ENCODE measurements at places on chromosomes 11 and 22.

GRCh38 chr11:110184456-110184855 is 91.3 kb downstream of the ZC3H12C start:
- DNase-seq = no peak

DNA sequence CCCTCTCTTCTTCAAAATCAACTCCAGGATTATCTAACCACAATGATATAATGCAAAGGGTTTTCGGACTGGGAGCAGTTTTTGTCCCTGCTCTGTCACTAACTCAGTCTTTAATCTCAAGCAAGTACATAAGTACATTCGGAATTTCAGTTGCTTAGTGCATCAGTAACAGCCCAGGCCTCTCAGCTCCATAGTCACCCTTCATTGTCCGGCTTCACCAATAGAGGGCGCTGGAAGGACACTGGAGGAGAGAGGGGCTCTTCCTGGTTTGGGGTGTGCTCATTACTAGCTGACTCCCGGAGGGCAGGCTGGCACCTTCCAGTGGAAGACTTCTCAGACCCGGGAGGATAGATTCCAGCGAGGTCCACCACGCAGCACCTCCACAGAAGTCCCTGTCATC is 90.4 kb upstream of the PDGFD start:
- peak; percentile 93 for DNase-seq

DNA sequence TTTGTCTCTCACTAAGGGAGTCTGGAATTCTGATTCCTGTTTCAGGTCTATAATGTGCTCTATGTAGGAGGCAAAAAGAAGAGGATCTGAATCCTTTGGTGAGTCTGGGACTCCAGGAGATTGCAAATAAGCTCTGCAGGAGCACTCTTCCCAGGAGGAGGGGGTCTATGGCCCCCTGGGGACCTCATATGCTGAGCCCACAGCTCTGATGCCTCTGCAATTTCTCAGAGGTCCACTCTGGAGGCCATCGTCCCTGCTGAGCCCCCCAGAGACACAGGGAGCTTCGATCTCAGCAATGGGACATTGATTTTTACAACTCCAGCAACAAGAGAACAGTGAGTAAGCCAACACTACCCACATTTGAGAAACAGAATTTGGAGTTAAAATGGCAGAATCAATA is 20.2 kb upstream of the NRGN start:
- DNase-seq = no peak

DNA sequence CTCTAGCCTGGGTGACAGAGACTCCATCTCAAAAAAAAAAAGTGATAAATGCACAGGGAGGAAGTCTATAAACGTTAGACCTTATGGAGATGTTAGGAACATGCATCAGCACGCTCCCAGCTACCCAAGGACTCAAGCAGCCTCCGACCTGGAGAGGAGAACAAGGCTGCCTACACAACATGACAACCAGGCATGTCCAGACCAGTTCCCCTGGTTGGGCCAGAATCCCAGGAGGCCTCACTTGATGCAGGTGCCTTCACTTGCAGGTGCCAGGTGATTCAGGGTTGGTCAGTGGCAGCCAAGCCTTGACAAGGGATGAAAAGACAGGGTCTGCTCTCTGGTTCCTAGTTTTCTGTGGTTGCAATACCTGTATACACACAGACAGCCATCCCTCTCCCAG is 5.9 kb downstream of the RANGAP1 start:
- no peak for DNase-seq

DNA sequence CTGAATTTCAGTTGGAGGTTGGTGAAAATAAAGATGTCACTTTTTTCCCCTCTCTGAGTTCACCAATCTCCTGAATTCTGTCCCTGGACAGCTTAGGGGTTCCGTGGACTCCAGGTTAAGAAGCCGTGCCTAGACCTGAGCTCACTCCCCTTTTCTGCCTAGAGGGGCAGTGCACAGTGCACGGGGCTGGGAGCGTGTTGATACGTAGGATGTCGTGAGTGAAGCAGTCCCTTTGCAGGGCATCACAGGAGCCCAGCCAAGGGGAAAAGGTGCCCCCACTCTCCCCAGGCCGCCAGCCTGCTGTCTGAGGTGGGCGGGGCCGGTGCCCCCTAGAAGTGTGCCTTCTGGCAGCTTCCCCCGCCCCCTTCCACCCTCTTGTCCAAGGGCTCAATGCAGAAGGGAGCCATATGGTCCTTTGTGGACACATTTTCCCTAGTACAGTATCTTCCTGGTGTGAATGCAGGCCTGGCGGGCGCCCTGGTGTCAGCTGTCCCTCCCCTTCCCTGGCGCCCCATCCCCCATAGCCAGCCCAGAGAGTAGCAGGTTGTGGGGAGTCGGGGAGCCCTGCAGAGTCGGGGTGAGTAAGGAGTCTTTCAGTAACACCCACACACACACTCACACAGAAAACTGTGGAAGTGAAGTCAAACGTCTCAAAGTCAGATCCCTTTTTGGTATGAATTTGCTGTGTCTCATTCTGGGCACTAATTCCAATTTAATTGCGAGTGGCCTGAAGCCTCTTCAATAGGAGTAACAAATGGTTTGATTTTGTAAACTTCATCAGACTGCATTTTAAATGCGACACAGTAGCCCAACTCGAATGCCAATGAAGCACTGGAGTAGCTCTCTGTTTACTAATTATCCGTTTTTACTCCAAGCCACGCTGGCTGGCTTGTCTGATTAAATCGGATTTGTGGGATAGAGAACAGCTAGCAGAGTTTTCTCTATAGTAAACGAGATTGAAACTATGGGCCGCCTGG is 67.5 kb upstream of the NNMT start:
- DNase-seq = no peak

- no peak for DNase-seq
Observed at GRCh38 chr11:11733246-11733747, 108.5 kb upstream of the USP47 start.

DNA sequence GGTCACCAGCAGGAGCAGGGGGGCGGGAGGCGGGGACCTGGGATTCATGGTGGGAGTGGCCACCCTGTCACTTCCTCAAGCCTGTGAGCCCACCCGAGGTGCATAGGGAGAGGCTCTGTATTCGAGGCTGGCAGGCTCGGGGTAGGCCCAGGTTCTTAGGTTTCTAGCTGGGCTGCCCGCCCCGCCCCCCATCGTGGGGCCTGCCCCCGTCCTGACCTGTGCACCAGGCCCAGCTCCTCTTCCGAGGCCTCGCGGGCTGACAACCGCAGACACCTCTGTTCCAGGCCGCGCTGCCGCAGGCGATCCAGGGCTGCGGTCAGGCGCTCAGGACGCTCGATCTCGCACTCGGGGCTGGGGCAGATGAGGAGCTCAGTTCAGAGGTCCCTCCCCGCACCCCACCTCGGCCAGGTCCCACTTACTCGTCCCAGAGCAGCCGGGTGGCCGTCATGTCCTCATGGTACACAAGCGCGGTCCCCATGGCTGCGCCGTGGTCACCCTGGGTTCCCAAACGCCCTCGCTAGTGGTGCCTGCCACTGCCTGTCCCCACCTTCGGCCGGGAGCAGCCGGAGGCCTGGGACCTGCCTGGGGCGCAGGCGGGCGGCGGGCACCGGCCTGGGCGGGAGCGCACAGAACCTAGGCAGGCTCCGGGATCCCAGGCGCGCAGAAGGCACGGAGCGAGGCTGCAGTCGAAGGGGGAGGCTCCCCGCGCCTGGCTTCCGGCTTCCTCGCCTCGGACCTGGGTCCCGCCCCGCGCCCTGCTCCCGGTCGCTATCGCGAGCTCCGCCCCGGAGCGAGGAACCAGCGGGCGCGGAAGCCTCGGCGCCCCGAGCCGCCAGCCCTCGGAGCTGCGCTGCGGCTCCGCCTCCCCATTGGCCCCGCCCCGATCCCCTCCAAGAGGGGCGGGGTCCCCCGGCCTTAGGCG is at the start of gene HDAC10:
Gene HDAC10, minus strand, starts transcription at position 711 of the 922 bp plus-strand sequence. Its CDS starts 233 bp downstream, at position 478.
- DNase-seq = peak; percentile 93

- DNase-seq = no peak
Observed at GRCh38 chr11:130471731-130472433, 23.4 kb downstream of the ADAMTS15 start.

DNA sequence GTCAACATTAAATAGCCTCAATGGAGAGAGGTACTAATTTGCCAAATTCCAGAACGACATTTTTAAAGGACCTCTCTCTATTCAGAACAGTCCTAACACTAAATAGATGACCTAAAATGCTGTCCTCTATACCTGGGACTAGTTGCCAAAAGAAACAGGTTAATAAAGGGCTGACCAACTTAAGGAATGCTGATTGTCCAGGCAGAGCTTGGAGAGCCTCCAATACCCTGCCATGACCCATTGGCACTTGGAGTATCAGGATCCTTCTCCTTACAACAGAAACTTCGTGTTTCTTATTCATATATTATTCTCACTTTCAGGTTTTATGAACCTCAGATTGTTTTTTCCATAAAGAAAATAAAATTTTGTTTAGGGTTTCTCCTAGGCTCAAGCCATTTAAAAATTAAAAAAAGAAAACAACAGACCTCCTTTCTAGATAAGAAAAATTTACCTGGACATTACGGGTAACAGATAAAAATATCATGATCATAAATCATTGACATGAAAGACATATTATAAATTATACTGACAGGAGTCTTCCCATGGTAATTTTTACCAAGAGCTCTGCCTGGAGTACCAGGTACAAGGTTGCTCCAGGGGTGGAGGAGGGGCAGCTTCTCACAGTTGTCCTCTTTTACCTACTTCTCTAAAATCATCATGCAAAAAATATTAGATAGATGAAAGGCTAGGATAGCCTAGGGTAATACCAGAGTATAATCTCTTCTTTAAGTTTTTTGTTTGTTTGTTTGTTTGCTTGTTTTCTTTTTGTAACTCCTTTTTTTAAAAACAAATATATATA is 2.0 kb downstream of the LRRC4C start:
- DNase-seq = no peak

GRCh38 chr11:111378185-111378860 is 752 bp downstream of the POU2AF1 start:
- DNase-seq = no peak

DNA sequence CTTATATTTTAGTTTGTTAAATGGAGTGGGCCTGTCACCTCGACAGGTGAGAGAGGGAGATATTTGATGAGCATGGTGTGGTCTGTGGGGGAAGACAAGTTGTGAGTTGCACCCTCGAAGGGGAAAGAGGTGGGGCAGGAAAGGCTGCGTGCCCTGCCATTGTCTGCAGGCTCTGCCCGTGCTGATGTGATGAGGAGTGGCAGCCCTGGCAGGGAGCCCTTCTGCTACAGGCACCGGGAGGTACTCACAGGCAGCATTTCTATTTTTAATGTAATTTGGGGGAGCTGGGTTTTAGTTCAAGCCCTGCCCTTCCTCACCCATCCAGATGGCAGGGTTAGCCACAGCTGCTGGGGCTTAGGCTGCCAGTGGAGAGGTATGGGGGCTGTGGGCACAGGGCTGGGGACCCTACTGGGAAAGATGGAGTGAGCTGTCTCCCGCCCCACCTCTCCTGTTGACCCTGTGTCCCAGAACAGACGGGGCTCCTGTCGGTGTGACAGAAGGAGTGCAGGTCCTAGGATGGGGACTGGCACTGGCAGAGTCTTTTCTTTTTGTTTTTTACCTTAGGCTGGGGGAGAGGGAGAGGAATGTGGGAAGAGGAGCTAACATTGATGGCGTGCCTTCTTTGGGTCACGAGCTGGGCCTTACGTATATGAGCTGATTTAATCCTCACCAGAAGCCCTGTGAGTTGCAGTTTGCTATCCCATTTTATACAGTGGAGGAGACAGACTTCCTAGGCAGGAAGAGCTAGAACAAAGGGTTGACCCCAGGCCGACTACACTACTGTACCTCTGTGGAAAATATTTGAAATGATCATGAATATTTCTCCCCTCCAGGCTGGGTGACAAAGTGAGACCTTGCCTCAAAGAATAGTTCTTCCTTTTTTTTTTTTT is 51.6 kb downstream of the CEP164 start:
- no peak for DNase-seq

- DNase-seq = peak; percentile 65
Observed at GRCh38 chr22:23269441-23270211, 89.3 kb downstream of the BCR start.

DNA sequence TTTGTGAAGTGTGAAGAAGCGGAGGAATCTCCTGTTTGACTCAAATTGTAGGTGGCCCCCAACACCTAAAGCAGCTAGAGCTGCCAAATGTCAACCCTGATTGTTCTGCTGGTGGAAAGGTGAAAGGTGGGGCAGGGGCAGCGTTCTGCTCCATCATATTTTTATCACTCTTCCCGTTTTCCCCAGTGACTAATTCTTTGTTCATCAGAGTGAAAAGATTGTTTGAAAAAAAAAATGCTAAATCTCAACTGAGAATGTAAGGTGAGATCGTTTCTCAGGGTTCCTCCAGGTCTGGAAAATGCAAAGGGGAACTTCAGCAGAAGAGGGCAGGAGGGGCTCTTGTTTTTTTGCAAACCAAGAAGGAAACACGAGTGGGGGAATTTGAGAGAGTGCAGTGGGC is 137.7 kb downstream of the MN1 start:
- DNase-seq = no peak

DNA sequence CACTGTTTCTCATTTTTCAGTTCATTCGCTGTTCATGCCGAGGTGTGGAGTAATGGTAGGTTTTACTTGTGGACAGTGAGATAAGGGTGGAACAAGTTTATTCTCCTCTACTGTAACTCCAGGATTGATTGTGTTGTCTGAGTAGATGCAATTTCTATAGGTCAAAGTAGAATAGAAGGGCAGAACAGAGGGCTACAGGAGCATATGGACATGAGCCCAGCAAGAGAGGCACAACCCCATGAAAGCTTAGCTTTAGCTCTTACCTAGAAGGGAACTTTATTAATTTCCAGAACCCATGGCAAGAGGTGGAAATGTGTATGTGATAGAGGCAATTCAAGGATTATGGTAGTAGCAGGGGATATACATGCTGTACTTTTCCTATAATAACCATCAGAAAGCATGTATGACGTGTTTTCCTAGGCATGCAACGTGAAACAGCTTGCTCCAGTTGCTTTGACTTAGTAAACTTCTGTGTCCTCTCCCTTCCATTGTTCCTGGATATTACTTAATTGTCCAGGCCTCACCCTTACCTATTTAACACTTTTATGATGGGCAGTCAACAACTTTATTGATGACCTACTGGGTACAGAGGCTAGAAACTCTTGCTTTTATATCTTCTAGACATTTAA is 13.8 kb upstream of the SLC37A2 start:
- DNase-seq = no peak

- no peak for DNase-seq
Observed at GRCh38 chr11:114713756-114714155, 35.4 kb downstream of the NXPE2 start.

GRCh38 chr11:34519595-34520235 is 6.1 kb upstream of the ELF5 start:
- no peak for DNase-seq

- DNase-seq = no peak
Observed at GRCh38 chr11:104830080-104830479, 68.2 kb downstream of the CASP12 start.

DNA sequence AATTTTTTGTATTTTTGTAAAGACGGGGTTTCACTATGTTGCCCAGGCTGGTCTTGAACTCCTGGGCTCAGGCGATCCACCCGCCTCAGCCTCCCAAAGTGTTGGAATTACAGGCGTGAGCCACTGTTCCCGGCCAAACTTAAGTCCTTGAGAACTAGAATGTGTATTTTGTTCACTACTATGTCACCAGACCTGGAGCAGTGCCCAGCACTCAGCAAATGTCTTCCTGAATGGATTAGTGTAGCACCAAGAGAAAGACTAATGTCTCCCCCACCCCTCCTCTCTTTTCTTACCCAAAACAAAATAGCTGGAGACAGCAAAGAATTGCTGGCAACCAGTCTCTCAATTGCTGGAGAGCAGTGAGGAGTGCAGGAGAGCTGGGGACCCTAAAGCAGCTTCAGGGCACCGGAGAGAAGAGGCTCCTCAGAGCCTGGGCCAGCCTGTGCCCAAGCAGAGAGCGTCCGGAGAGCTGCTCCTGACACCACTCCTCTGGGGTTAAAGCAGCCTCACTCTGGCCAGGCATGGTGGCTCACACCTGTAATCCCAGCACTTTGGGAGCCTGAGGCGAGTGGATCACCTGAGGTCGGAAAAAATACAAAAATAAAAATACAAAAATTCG is 14.9 kb downstream of the SLC25A18 start:
- no peak for DNase-seq

GRCh38 chr22:25623851-25624250 is 59.4 kb downstream of the GRK3 start:
- DNase-seq = no peak

All from endodermal cell (in vitro differentiated cells).